ENCODE measurements at places on chromosomes 13 and 19. TPM values are rescaled to one million over a fixed set of nuclear protein-coding genes. Genes with fewer than 3 reads are reported as not detected.

The TNNT1 gene
- 54.1 TPM for total RNA-seq

The ZNF699 gene
- total RNA-seq = 3.2 TPM

DNA sequence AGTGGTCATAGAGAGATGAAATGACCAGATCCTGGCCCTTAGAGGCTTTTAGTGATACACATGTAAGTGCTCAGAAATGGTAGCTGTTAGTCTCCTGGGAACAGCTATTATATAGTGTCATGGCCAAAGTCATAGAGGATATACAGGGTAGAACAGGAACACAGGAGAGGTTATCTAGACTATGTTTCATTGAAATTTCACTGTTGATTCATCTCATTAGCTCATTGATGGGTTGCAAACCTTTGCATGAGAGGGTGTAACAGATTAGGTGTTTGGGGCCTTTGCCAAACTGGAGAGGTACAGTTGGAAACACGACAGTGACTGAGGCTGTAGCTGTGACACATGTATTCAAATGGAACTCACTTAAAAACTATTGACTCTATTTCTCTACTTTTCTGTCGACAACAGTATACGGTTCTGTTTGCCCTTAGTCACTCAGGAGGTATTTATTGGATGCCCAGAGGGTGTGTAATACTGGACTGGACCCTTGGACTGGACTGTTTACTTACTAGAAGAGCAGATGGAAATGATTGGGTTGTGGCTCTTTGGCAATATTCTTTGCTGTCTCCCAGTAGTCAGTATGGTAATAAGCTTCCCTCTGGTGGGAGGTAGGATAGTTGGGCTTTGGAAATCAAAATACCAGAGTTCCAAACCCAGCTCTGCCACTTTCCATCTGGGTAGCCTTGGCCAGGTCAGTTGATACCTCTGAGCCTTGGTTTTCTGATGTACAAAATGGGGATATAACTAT lies 29.8 kb downstream of the ARHGAP35 start:
- no peak for DNase-seq

GRCh38 chr19:31220540-31220939 lies 128.7 kb downstream of the TSHZ3 start:
- DNase-seq = no peak

DNA sequence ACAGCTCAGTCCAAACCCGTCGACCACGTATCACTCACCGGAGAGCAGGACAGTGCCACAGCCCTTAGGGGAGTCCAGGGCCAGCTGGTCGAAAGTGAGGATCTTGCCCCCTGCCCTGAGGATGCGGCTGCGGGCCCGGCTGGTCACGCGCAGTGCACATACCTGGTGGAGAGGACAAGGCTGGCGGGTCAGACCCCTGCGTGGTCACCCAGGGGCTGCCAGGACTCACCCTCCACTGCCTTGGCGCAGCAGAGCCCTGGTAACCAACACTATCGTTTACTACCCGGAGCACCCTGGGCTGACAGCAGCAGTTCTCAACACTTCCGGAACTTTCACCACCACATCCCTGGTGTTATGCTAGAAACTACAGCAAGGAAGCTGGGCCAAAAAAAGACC lies 1.2 kb upstream of the FAM83E start:
- DNase-seq = no peak

The GRK1 gene
- total RNA-seq = 0.13 TPM

Data from Right ventricle myocardium superior (tissue), 1 donor.